LHCN-M2 (cell line): ENCODE measurements at places on chromosomes 12 and 14. TPM values are rescaled to one million over a fixed set of nuclear protein-coding genes. Genes with fewer than 3 reads are reported as not detected.
A peak's percentile ranks its signal among the peaks of the same experiment; 100 is the strongest.

CLEC1B gene
- not detected in 2 replicates for total RNA-seq

ZC2HC1C gene
- total RNA-seq = 0.38 and 1.3 TPM in 2 replicates

KCNC2 gene
- not detected in 2 replicates for total RNA-seq

SARNP gene
- total RNA-seq = 96.4 and 111 TPM in 2 replicates

SLC25A47 gene
- total RNA-seq = not detected in 2 replicates

RNF212B gene
- total RNA-seq = not detected in 2 replicates

HOXC12 gene
- 0.34 and 0.38 TPM in 2 replicates for total RNA-seq

ANO2 gene
- total RNA-seq = under 0.01 TPM in 1 of 2 replicates, not detected in the other

CLEC2D gene
- 2.5 and 2.8 TPM in 2 replicates for total RNA-seq

TMEM117 gene
- 12.5 and 23.5 TPM in 2 replicates for total RNA-seq

SIX6 gene
- not detected in 2 replicates for total RNA-seq

CCDC38 gene
- not detected in 2 replicates for total RNA-seq

CSRP2 gene
- total RNA-seq = 65.0 and 68.5 TPM in 2 replicates

DNA sequence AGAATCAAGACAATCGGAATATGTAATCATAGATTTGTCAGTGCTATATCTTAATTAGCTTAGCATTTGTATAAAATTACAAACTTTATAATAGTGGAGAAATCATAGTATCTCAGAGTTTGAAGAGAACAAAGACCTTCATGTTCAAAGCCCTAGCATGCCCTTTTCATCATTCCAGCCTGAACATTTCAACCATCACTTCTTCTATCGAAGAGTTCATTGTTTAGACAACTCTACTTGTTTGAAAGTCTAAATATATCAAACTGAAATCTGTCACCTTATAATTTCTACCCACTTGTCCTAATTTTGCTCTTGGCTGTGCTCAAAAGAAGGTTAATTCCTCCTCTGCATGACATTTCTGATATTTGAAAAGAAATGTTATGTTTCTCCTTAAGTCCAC, 325.9 kb downstream of the GPHN start:
- DNase-seq = no peak

- DNase-seq = no peak
Measured at GRCh38 chr14:77011245-77011644, 17.3 kb downstream of the IRF2BPL start.

- DNase-seq = no peak
Measured at GRCh38 chr14:71754422-71755095, 177.7 kb upstream of the RGS6 start.

DNA sequence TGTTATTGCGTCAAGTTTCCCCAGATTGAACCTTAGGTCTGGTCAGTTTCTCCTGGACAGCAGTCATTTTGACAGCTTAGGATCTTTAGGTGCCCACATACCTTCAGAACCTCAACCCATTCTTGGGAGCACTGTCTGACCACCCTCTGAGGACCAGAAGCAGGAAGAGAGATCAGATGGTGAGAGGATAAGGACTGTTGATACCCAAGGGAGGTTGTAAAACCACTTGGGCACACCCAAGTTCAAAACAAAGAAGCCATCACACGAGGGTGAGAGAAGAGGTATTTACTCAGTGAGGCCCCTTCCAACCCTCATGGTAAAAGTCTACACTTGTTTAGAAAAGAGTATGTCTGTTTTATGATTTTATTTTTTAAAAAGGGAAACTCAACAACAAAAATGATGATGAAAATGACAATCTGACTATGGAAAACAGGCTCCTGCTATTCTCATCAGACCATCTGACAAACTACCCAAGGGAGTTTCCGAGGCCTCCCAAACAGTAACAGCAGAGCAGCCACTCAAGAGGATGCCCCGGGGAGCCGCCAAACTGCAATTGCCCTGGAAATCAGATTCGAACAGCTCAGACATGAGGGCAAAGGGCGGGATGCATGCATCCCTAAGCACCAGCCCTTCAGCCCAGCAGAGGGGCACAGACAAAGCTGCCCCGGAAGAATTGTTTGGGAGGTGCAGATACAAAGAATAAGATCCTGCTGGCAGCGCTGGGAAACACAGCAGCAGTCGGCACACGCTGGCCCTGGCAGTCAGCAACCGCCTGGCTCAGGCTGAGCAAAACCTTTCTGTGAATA, 162.6 kb upstream of the PLEKHG7 start:
- DNase-seq = no peak

- peak; percentile 59 for DNase-seq
Measured at GRCh38 chr12:63420206-63420644, 248.1 kb downstream of the DPY19L2 start.

- DNase-seq = peak; percentile 88
Measured at GRCh38 chr12:79298506-79298905, 392.3 kb downstream of the PAWR start.

DNA sequence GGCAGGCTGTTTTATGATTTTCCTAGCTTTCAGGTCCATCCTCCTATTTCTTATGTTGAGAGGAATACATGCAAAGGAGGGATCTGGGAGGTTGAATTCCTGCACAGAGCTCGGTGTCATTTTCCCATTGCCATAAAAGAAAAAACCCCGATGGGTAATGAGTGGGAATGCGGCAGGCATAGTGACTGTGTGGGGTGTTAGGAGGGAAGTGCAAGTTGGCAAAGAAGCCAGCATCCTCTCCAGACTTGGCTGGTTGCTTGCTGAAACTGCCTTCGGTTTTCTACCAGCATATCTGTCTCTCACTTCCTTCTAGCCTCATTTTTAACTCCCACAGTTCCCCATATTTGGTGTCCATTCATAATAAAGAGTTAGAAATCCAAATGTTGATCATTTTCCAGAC, 1046.1 kb downstream of the SLC6A15 start:
- no peak for DNase-seq

DNA sequence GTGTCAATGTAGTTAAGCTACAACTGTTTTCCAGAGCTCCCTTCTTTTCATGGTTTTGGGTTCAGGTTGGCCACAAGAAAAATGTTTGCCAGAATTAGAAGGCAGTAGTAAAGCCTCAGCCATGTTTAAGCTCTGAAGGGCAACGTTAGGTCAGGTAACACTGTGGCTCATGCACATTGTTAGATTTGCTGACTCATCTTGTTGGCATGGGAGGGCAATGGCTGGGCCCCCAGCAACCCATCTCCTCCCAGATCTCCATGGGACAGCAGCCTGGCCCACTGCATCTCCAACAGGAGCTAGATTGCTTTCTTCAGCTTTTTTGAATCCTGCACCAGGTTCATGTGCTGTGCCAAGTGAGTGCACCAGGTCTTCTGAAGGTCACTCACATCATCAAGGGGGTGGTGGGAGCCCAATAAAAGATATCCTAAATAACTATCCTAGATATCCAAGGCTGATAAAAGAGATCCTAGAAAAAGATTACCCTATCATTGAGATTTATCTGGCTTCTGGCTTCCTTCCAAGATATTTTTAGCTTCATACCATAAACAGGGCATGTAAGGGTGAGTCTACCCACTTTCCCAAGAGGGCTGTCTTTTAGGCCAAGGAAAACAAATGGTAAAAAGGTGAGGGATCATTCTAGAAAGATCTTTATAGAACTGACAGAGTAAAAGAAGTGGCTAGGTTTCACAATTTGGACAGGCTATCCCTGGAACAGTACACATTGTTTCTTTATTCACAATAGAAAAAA, 28.9 kb downstream of the PTGER2 start:
- peak; percentile 73 for DNase-seq

DNA sequence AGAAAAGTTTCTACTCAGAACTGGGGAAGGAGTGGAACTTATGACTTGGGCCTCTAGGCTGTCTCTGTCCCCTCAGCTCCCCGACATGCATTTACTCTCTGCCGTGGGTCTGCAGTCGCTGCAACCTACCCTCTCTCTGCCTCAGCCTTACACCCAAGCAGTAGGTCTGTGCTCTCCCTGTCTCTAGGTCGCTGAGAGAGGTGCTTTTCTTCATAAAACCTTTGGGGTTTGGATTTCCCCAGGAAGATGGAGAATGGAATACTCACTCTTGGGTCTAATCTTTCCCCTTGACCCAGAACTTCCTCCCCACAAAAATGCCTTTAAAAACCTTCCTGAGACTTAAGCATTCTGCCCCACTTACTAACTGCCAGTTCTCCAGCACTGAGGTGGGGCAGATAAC, 12.9 kb downstream of the GPR84 start:
- DNase-seq = no peak

DNA sequence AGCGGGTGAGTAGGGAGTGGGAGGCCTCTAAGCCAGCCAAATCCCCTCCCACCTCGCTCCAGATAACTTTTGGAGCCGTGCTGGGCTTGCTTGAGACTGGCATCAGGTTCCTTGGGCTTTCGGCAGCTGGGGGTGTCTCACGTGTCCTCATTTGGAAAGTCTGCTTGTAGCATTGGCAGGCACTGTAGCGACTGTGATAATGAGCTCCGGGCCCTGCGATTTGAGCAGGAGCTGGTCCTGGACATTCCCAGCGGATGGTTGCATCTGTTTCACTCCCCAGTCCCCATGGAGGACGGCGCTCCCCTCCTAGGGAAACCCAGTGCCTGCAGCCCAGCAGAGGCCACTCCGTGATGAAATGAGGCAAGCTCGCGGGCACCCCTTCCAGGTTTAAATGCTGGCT, 49.4 kb downstream of the DGLUCY start:
- no peak for DNase-seq

GRCh38 chr14:33693237-33693636, 257.6 kb downstream of the EGLN3 start:
- DNase-seq = no peak

- no peak for DNase-seq
Measured at GRCh38 chr12:18926188-18926587, 188.3 kb downstream of the CAPZA3 start.

GRCh38 chr12:27289414-27289813, 43.2 kb upstream of the BMAL2 start:
- DNase-seq = no peak

DNA sequence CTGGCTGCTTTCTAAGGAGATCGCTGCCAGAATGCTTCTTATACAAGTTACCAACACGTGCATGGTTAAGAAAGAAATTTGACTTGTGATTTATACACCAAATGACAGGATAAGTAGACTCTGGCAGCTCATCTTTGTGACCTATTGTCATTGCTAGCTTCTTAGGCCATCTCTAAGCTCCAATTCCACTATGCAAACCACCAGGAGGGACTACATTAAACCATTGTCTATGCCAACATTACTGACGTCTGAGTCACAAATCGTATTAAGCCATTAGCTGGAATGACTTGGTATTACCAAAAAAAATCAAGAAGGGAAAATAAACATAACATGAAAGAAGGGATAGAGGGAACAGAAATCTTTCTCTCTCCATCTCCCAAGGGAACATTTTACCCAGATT, 15.8 kb upstream of the VPS33A start:
- DNase-seq = peak; percentile 69

DNA sequence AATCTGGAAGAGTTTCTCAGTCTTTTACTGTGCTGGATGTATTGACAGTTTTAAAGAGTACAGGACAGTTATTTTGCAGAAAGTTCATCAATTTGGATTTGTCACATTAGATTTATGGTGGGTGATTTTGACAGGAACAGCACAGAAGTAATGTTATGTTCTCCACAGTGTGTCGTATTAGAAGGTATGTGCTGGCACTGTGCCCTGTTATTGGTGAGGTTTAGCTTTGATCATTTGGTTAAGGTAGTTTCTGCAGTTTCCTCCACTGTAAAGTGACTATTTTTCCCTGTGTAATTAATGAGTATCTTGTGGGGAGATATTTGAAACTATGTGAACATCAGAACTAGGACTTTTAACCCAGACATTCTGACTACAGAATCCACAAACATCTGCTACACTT, 308.5 kb upstream of the TBX3 start:
- DNase-seq = no peak

DNA sequence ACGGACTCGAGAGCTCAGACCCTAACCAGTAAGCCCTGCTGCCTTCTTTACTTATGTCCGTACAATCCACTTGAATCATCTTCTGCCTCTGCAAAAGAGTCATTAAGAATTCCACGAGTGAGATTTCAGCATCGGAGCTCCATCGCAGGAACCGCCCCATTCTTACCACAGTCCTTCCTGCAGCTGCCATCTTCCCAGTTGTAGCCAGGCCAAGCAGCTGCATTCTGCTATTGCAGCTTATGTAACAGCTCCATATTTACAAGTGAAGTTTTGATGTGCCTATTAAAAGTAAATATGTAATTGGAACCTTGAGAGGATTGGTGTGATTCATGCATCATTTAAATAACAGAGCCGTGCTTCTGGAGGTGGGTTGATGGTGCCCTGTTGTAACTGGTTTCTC, 157.4 kb downstream of the KICS2 start:
- peak; percentile 68 for DNase-seq

- no peak for DNase-seq
Measured at GRCh38 chr14:43877351-43877960, 629.6 kb downstream of the FSCB start.

DNA sequence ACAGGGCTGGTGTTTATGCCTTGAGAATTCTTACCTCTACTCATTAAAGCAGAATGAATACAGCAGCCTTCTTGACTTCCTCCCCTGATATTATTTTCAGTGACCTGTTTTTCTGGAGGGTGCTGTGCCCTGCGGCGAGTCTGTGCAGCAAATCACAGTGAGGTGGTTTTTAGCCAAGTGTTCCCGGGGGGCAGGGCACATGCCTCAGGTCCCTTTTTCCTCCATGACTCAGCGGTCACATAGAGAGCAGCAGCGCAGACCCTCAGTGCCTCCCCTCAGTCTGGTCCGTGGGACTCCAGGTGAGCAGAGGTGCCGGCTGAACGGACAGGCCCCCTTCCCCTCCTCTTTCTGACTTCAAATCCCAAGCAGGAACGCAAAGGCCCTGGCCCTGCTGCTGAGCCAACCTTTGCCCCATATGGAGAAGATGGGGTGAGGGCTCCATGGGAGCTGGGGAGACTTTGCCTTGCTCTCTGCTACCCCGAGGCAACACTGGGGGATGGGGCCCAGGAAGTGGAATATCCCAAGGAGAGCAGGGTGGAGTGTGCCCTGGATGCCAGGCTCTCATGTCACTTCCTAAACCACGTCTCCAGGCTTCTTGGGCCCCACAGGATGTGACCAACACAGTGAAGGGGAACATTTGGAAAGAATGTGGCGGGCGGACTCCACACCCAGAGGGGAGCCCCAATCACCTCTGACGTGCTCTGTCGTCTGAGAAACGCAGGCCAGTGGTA, 90.0 kb downstream of the DHRS2 start:
- peak; percentile 11 for DNase-seq

- no peak for DNase-seq
Measured at GRCh38 chr12:10571141-10571540, 42.3 kb downstream of the MAGOHB start.

DNA sequence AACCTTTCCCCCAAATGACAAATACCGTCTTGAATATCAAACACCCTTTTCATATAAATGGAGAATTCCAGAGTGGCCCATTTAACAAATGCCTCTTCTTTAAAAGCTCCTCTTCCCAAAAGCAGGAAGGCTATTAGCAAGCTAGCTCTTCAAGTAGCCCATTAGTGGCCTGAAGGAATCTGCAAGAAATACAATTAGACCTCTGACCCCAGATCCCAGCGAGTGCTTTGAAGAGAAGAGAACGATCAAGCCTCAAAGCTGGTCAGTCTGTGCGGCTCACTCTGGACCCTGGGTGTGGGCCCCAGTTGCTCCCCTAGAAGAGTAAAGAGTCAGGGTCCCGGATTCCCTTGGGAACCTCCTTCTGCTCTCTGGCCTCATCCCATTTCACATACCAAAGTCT, 325.6 kb downstream of the NUAK1 start:
- DNase-seq = no peak

GRCh38 chr12:13941258-13942249, 39.8 kb downstream of the GRIN2B start:
- DNase-seq = peak; percentile 52
